ENCODE measurements at places on chromosomes 5 and 9.
A peak's percentile ranks its signal among the peaks of the same experiment; 100 is the strongest.

DNA sequence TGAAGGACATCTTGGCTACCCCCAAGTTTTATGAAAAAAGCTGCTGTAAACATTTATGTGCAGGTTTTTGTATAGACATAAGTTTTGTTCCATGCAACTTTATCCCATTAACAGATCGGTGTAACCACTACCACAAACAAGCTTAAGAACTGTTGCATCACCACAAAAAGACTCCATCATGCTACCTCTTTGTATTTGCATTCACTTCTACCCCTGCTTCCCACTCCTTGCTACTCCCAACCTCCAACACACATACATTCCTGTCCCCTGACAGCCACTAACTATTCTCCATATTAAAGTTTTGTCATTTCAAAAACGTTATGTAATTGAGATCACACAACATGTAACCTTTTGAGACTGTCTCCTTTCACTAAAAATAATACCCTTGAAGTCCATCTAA lies 57.8 kb upstream of the LHFPL2 start:
- no peak for DNase-seq

DNA sequence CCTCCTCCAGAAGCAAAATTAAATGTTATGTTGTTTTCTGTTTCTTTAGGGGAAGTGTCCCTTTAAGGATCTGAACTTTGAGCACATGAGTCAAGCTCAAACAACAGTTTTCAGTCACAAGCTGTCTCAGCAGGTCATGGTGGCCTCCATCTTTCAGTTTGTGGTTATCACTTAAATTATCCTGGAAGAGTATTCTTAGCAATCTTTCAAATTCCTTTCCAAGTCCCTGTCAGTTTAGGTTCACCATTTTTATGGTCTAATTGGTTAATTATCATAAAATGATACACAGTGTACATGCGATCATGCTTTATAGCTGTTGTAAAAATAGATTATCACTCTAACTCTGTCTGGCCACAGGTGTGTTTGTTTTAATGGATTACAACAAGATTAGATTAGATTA lies 43.1 kb upstream of the SELENOP start:
- DNase-seq = no peak

DNA sequence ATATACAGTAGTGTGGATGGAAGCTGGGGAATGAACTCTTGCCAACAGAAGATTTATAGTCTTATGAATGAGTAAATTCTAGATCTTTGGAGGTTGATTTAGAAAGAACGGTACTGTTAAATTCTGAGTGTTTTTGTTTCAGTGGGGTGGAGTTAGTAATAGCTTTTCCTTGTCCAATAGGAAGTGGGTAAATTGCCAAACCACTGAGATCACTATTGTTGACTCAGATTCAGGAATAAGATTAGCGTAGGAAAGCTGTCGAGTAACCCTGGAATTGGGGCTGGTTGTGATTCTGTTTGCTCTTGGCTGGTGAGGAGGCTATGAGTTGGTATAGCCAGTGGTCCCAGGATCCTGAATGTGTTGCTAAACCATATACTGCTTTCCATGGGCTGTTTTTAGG lies 155.6 kb downstream of the ARHGAP26 start:
- no peak for DNase-seq

GRCh38 chr5:109468288-109468676 lies 58.5 kb upstream of the PJA2 start:
- DNase-seq = no peak

GRCh38 chr9:95508242-95508967 lies 8.4 kb downstream of the PTCH1 start:
- no peak for DNase-seq

- no peak for DNase-seq
These were observed 142.8 kb upstream of the TNPO1 start for GRCh38 chr5:72673623-72674022.

- DNase-seq = no peak
These were observed 20.0 kb downstream of the JMY start for GRCh38 chr5:79255786-79256557.

- DNase-seq = no peak
These were observed 71.7 kb upstream of the SNX2 start for GRCh38 chr5:122703203-122703602.

GRCh38 chr5:36073595-36074216 lies 7.0 kb upstream of the UGT3A2 start:
- DNase-seq = no peak

DNA sequence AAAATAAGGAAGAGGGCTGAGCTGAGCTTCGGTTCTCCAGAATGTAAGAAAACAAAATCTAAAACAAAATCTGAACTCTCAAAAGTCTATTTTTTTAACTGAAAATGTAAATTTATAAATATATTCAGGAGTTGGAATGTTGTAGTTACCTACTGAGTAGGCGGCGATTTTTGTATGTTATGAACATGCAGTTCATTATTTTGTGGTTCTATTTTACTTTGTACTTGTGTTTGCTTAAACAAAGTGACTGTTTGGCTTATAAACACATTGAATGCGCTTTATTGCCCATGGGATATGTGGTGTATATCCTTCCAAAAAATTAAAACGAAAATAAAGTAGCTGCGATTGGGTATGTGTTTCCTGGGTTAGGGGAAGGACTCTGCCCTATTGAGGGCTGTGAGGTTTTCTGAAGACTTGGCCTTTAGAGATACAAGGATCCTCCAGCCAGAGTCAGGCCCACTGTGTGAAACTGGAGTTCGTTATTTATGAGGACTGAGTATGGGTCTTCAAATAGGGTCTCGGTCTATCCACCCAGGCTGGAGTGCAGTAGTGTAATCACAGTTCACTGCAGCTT lies 3.8 kb downstream of the EGR1 start:
- no peak for DNase-seq

DNA sequence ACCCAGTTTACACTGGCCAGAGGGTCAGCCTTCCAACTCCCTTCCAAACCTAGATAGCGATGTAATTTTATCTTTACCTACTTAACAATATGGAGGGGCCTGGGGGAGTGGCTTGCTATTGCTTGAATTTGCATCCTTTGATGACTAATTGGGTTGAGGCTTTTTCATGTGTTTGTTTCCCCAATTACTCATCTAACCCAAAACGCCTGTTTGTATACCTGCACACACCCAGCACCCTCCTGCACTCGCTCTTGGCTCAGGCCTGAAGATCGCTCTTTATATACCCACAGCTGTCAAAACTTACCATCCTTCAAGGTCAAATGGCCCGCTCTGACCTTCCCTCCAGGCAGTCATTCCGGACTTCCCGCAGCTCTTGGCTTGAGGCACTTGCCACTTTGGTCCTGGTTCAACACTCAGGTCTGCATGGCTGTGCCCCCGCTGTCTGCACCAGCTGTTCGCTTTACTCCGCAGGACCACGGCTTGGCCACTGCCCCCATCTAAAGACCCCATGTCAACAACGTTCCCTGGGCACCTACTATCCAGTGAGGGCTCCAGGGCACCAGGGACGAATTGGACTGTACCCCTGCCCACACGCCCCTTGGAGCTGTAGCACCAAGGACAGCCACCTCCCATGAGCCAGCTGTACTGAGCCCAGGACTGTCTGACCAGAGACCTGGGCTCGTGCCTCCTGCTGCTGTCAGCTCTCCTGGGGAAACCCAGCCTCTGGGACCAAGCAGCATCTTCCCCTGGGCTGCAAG lies 76.1 kb upstream of the ADAMTS2 start:
- no peak for DNase-seq

- DNase-seq = no peak
These were observed 161.3 kb downstream of the SNCAIP start for GRCh38 chr5:122473138-122473843.

- DNase-seq = no peak
These were observed 687.9 kb upstream of the RGMB start for GRCh38 chr5:98085593-98085992.

DNA sequence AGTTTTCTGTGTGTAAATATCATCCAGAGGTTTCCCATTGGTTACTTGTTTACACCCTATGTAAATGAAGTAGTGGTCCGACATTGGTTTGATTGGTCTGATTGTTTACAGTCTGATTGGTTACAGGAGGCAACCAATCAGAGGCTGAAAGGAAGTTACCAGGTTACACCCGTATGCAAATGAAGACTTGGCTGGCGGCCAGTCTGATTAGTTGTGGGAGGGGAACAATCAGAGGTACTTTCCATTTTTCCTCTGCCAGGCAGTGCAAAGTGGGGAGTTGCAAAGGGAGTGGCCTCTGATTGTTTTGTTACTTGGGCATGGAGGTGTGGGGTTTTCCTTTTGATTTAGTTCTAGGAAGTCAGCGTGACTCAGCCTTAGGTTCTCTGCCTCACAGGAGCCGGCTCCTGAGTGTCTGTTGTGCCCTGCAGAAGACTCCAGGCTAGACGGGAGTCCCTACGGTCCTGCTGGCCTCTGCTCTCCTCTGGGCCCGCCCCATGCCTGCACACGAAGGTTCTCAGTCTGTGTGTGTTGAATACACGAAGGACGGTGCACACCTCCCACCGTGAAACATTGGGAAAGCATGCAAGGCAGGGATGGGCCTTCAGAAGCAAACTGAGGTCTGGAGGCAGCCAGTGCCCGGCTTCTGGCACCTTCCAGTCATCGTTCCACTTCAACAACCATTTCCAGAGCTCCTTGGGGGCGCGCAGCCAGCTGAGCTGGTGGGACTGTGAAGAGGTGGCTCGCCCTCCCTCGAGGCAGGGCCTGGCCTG lies 42.9 kb downstream of the OLFM1 start:
- no peak for DNase-seq

DNA sequence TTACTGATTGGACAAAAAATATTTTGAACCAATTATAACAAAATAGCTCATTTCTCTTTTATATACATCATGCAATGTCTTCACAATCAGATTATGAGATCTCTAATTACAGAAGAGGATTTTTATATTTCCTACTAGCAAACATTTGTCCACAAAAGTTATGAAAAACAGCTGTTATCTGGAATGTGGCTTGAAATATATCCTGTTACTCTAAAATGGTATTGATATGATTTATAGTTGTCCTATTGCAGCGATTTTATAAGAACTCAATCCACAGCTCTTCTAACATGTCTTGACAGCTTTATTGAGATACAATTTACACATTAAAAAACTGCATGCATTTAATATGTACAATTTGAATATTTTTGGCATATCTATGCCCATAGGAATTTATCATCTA lies 779.9 kb upstream of the ACO1 start:
- no peak for DNase-seq

DNA sequence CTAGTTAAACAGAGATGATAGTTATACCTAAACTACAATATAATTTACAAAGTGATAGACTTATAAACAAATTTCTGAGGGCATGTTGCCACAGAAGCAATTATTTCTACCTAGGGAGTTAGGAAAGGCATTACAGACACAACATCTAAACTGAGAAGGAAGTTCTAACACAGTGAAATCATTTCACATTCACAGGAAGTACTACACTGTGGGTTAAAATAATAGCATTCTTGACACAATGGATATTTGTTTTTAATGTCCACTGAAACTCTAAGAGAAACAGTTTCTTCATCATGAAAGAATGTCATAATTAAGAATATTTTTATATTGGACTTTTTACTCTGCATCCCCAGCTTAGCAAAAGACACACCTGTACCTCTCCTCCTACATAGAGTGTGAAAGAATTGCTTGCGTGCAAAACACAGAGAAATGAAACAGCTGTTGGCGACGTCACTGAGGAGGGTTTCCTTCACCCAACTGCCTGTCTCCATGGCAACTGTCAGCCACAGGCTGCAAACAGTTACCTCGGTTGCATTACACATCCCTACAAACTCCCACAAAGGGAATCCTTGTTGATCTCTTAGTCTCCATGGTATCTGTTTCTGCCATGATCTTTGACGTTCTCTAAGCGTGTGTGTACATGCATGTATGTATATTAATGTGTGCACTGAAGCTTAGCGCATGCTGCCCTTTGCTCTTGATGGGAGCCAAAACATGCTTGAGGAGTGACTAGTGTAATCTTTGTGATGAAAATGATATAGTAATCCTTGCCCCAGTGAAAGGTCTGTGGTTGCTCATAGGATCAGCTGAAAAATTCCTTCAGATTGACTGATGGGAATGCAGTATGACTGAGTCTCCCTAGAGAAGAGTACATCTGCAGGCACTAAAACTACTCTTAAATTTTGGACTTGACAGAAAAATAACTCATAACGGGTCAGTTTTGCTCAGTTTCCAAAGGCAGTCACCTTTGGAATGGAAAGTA lies 168.5 kb downstream of the ACTL7B start:
- no peak for DNase-seq

GRCh38 chr5:62682059-62682458 lies 103.4 kb downstream of the LRRC70 start:
- no peak for DNase-seq

DNA sequence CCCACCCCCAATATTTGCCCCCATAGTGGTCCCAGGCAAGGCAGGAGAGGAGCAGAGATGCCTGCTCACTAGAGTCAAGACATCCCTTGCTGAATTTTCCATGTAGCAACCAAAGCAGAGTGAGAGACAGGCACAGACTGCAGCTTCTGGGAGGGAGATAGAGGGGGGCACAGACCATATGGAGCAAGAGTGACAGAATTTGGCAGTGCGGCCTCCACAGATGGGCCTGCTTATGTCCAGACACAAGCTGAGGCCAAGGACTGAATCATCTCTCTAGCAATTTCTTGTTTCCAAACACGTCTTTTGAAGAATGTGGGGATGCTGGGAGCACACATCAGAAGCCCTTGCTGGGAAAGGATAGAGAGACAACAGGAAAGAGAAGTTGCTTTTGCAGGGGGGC lies 53.0 kb upstream of the ALDH1B1 start:
- no peak for DNase-seq

- DNase-seq = peak; percentile 52
These were observed at the start of gene DOCK2 for GRCh38 chr5:169637085-169637548. Gene DOCK2, plus strand, starts transcription at chr5:169637275. Its CDS starts 52 bp downstream, at chr5:169637327.

GRCh38 chr9:21690561-21690960 lies 111.9 kb upstream of the MTAP start:
- DNase-seq = no peak

DNA sequence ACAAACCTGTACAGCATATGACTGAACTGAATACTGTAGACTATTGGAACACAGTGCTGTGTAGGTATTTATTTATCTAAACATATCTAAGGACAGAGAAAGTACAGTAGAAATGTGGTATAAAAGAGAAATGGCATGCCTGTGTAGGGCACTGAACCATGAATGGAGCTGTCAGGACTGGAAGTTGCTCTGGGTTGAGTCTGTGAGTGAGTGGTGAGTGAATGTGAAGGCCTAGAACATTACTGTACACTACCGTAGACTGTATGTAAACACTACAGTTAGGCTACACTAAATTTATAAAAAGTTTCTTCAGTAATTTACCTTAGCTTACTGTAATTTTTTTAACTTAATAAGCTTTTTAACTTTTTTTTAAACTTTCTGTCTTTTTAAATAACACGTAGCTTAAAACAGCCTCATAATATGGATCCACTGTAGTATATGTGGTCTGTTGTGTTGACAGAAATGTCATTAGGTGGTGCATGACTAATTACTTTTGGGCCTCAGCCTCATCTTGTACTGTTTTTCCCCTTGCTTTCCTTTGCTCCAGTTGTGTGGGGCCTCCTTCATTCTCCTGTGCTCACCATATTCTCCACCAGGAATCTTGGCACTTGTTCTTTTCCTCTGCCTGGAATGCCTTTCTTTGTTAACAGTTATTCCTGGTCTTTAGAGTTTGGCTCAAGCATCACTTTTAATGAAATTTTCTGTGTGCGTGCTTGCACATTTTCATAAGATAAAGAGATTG lies 8.8 kb downstream of the SPIN1 start:
- no peak for DNase-seq

All from T-cell (primary cell).